ENCODE measurements at places on chromosomes 13 and 19. TPM values are rescaled to one million over a fixed set of nuclear protein-coding genes. Genes with fewer than 3 reads are reported as not detected.

DNA sequence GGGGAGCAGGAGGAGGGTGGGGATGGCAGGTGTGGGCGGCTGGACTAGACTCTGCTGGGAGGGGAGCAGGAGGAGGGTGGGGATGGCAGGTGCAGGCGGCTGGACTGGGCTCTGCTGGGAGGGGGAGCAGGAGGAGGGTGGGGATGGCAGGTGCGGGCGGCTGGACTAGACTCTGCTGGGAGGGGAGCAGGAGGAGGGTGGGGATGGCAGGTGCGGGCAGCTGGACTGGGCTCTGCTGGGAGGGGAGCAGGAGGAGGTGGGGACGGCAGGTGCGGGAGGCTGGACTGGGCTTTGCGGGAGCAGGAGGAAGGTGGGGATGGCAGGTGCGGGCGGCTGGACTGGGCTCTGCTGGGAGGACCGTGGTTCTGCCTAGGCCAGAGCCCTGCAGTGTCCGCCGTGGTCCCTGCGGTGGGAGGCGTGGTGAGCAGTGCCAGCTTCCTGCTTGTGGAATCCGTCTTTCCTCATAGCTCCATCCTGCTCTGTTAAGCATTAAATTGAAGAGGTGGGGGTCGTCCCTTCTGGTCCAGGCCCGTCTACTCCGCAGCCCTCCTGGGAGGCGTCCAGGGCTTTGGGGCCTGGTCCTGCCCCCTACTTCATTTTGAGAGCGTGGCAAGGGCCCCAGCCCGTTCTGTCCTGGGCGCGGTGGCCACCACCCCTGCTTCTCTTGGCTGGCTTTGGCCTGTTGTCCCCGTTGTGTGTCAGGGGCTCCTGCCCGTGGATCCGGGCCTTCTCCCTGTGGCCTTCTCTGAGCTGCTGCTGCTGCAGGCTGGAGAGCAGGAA, 4.7 kb downstream of the SPPL2B start:
- no peaks in the 10 kb centered on the region for H3K27me3 ChIP-seq
- H3K4me3 ChIP-seq, result no peak overlapping the region
- no peak for DNase-seq
- H3K4me1 ChIP-seq, result peaks cover 33% of the 10 kb centered on the region
- no peak overlapping the region for H3K27ac ChIP-seq

DNA sequence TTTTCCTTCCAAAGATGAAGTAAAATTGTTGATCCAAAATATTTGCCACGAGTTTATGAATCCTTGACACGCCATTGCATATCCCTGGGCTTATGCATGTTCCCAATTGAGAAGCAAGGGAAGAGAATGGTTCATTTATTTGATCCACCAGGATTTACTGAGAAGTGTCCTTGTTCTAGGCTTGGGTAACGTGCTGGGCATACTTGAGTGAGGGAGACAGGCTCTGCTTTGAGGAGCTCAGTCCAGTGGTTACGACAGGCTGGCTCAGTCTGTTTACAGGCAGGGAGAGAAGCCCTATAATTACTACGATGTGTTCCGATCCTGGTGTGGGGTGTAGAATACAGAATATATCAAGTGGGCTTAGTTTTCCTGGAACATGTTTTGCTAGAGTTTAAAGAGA, 6.3 kb upstream of the PNMA8C start:
- DNase-seq, result no peak
- no peaks in the 10 kb centered on the region for H3K36me3 ChIP-seq
- no peak overlapping the region for H3K4me3 ChIP-seq
- peaks cover 4% of the 10 kb centered on the region for H3K27me3 ChIP-seq
- no peak overlapping the region for H3K27ac ChIP-seq

- no peak overlapping the region for H3K4me3 ChIP-seq
- H3K4me1 ChIP-seq, result no peaks in the 10 kb centered on the region
- no peaks in the 10 kb centered on the region for H3K36me3 ChIP-seq
- no peak overlapping the region for H3K27ac ChIP-seq
- DNase-seq, result no peak
- H3K27me3 ChIP-seq, result no peaks in the 10 kb centered on the region
Observed at GRCh38 chr19:44869733-44870470, 21.2 kb upstream of the TOMM40 start.

DNA sequence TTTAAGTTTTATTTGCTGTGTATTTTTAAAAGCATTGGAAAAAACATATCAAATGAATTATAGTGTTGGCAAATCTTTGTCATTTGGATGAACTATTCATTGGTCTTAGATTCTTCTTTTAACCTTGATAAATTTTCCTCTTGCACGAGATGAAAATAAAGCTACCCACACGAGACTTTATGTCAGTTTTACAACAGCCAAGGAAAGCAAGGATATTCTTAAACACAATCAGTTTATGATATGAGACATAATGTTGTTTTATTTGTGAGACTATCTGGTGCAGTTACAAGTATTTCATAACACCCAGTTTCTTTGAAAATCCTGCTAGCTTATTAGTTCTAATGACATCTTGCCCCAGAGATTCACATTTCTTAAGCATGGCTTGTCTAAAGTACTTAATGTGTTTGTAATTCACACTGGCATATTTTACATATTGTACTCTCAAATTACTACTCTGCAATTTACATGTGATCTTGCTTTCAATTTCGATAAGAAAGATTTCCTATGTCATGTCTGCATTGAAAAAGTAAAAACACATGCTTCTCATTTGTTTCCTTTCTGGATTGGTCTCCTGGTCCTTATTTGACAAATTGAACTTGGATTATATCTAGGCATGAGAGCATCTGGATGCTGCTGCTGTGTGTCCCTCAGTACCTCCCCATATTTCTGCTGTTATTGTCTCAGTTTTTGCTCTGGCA, 955.5 kb upstream of the PCDH9 start:
- H3K4me3 ChIP-seq, result no peak overlapping the region
- H3K36me3 ChIP-seq, result no peaks in the 10 kb centered on the region
- H3K27me3 ChIP-seq, result no peaks in the 10 kb centered on the region

- H3K27ac ChIP-seq, result peak overlapping the region; percentile 65
- peaks cover 72% of the 10 kb centered on the region for H3K4me1 ChIP-seq
- no peaks in the 10 kb centered on the region for H3K27me3 ChIP-seq
- H3K4me3 ChIP-seq, result peak overlapping the region; percentile 46
- no peaks in the 10 kb centered on the region for H3K36me3 ChIP-seq
Observed at GRCh38 chr13:41492432-41493260, 35.3 kb downstream of the RGCC start.

- H3K4me3 ChIP-seq, result peak overlapping the region; percentile 76
- H3K27ac ChIP-seq, result no peak overlapping the region
- peaks cover 7% of the 10 kb centered on the region for H3K4me1 ChIP-seq
- peak; percentile 16 for DNase-seq
- no peaks in the 10 kb centered on the region for H3K27me3 ChIP-seq
- H3K36me3 ChIP-seq, result no peaks in the 10 kb centered on the region
Observed at GRCh38 chr13:112943309-112944125, 25.5 kb upstream of the MCF2L start.

GRCh38 chr19:6987850-6988249, 33.4 kb downstream of the MBD3L2B start:
- no peak overlapping the region for H3K4me3 ChIP-seq
- no peaks in the 10 kb centered on the region for H3K27me3 ChIP-seq
- no peaks in the 10 kb centered on the region for H3K4me1 ChIP-seq
- H3K27ac ChIP-seq, result no peak overlapping the region
- H3K36me3 ChIP-seq, result no peaks in the 10 kb centered on the region
- DNase-seq, result no peak

DNA sequence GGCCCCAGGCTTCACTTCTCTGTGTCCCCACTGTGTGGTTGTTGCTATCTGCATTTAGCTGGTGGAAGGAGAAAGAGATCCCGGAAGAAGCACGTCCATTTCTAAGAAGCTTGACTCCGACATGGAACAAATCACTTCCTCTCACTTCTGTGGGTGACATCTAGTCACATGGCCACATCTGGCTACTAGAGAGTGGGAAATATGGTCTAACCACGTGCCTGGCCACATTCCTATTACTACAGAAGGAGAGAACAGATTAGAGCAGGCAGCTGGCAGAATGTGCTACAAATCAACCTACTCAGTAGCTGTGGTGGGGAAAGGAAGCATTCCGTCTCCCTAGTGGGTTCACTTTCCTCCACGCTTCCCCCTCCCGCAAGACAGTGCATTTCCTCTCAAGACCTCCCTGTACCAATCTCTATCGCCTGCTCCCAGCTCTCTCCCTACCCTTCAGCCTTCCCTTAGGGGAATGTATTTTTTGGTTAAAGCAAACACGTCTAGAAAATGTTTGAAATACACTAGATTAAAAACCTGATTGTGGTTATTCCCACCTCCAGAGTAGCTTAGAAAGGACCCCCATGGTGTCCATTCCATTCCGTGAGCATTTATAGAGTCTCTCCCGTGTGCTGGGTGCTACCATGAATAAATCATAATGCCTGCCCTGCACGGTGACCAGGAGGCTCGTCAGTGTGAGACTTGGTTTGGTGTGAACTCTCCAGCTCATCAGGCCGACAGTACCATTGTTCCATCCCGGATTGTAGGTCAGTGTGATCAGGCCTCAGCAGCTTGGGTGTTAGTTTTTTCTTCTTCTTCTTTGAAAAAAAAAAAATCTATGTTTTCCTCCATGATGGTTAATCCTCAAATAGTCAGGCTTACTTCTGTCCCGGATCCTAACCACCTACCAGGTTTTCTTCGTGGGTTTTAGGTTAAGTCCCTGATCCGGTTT, 8.0 kb upstream of the AMER2 start:
- H3K27me3 ChIP-seq, result peaks cover 4% of the 10 kb centered on the region
- DNase-seq, result no peak
- H3K4me3 ChIP-seq, result no peak overlapping the region

DNA sequence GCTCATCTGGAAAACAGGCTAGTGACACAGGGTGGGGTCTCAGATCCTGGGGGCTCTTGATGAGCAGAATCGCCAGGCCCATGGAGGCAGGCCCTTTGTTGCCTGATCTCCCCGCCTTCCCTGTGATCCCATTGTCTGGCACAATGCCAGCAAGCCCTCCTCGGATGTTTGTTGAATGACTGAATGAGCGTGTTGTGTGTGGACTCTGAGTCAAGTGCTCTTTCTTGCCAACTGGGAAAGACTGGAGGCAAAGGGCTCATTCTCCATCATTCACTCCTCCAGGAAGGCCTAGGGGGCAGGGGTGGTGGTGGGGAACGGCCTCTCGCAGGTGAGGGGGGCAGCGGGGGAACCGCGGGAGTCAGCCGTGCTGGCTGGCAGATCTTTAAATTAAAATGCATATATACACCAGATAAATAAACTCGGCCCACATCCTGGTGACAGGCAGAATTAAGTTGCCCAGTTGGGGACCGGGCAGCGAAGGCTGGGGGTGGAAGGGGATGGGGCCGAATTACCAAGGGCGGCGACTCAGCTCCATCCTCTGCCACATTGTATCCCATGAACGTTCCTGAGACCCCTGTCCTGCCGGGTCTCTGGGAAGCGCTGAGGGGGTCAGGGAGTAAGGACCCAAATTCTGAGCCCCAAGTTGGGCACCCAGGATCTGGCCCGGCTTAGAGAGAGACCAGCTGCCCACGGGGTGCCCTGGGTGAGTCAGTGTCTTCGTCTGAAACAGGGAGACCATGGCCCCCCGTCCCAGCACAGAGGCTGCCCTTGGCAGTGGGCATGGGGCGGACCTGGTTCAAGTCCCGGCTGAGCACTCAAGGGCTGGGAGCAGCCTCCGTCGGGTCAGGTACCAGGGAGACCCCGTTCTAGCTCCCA, 24.5 kb downstream of the EFNA2 start:
- no peaks in the 10 kb centered on the region for H3K27me3 ChIP-seq
- H3K36me3 ChIP-seq, result no peaks in the 10 kb centered on the region
- H3K4me3 ChIP-seq, result no peak overlapping the region
- no peak overlapping the region for H3K27ac ChIP-seq
- no peak for DNase-seq
- no peaks in the 10 kb centered on the region for H3K4me1 ChIP-seq

- H3K4me1 ChIP-seq, result no peaks in the 10 kb centered on the region
- H3K27ac ChIP-seq, result no peak overlapping the region
- H3K4me3 ChIP-seq, result no peak overlapping the region
- no peaks in the 10 kb centered on the region for H3K36me3 ChIP-seq
- H3K27me3 ChIP-seq, result no peaks in the 10 kb centered on the region
- no peak for DNase-seq
Observed at GRCh38 chr13:110047496-110047895, 259.5 kb downstream of the COL4A1 start.

DNA sequence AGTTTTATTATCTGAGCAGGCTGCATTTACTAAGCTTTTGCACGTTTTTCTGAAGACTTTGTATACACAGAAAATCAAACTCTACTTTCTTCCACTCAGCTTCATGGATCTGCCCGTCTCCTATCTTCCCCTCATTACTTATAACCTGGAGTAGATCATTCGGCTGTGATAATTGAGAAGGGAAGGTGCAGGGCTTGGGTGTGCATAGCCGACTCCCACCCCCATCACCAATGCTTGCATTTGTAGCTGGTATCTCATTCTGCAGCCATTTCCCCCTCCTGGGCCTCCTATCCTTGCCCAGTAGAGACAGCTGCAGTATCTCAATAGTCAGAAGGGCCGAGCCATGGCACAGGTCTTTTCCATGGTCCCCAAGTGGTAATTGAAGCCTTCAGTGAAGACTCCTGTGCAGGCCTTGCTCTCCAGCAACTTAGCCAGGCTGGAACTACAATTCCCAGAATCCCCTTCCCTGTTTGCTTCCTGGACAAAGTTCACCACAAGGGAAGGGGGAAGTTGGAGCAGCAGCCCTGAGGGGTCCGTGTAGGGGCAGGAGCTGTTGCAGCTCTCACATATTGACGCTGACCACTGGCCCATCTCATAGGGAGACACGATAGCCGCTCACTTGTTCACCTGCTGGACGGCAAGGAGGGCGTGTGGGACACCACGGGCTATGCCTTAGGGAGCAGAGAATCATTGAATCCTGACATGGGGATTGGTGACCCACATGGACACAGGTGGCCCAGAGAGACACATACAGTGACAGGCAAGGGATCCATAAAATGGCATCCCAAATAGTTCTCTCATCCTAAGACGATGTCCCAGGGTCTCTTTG, 2.1 kb upstream of the SIGLEC8 start:
- H3K36me3 ChIP-seq, result no peaks in the 10 kb centered on the region
- H3K4me3 ChIP-seq, result no peak overlapping the region
- H3K27ac ChIP-seq, result no peak overlapping the region
- no peaks in the 10 kb centered on the region for H3K4me1 ChIP-seq
- no peaks in the 10 kb centered on the region for H3K27me3 ChIP-seq

- no peaks in the 10 kb centered on the region for H3K36me3 ChIP-seq
- H3K4me1 ChIP-seq, result peaks cover 15% of the 10 kb centered on the region
- H3K27me3 ChIP-seq, result no peaks in the 10 kb centered on the region
- peak overlapping the region; percentile 67 for H3K27ac ChIP-seq
- peak overlapping the region; percentile 87 for H3K4me3 ChIP-seq
- peak; percentile 84 for DNase-seq
Observed at GRCh38 chr19:8209462-8210378, 550 bp downstream of the CERS4 start.

GRCh38 chr13:49428041-49428763, 15.7 kb downstream of the CAB39L start:
- no peaks in the 10 kb centered on the region for H3K27me3 ChIP-seq
- no peaks in the 10 kb centered on the region for H3K36me3 ChIP-seq
- no peaks in the 10 kb centered on the region for H3K4me1 ChIP-seq
- H3K4me3 ChIP-seq, result no peak overlapping the region
- no peak for DNase-seq

- no peak for DNase-seq
- no peaks in the 10 kb centered on the region for H3K36me3 ChIP-seq
- H3K27ac ChIP-seq, result no peak overlapping the region
- H3K4me1 ChIP-seq, result no peaks in the 10 kb centered on the region
Observed at GRCh38 chr13:104757712-104758111, 1691.5 kb upstream of the SLC10A2 start.

Gene ZNF610
- polyA plus RNA-seq, result 1.8 TPM

Gene MBD3L2
- not detected for polyA plus RNA-seq

Gene ZNF491
- not detected for polyA plus RNA-seq

Gene FFAR1
- polyA plus RNA-seq, result not detected

Gene LILRA5
- polyA plus RNA-seq, result not detected

Gene PINLYP
- polyA plus RNA-seq, result 1.3 TPM

Gene PDX1
- polyA plus RNA-seq, result not detected

All from CD8-positive, alpha-beta memory T cell (primary cell).